Upper lobe of left lung (tissue), 6 donors: ENCODE measurements at places on chromosomes 13 and 19.

DNA sequence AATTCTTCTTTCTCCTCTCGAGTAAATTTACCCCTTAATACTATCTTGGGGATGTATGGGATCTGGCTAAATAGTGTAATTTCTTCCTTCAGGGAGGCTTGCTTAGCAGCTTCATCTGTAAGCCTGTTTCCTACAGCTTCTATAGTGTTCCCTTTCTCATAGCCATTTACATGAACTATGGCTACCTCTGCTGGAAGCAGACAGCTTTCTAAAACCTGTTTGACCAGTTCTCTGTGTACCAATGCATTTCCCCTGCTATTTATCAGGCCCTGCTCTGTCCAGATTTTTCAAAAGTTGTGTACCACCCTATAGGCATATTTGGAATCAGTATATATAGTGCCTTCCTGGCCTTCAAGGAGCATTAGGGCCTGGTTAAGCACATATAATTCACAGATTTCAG, 113.6 kb upstream of the PCDH9 start:
- no peak for DNase-seq

DNA sequence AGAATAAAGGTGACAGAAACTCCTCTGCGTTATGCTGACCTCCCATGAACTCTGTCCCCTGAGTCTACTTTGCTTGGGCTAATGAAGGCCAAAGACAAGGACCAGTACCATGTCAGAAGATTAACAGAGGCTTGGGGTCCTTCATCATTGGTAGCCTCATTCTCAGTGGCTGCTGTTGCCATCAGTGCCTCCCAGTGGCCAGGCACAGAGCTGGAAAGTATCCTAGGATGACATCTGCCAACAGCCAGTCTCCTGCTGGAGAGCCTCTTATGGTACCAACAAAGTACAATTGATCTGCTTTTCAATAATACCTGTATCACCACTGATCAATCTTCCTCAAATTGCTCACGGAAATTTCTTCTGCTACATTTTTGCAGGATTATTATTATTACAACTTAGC, 281.6 kb downstream of the DNAJC15 start:
- no peak for DNase-seq

- DNase-seq: no peak
Observed at GRCh38 chr19:37127999-37128820, 44.3 kb downstream of the ZNF585A start.

GRCh38 chr19:37874784-37875183, 31.6 kb downstream of the WDR87 start:
- DNase-seq: no peak

GRCh38 chr13:30023196-30023895, 172.9 kb upstream of the UBL3 start:
- DNase-seq: no peak
